ENCODE measurements at places on chromosomes 12 and 14.

GRCh38 chr12:108759924-108760323, 28.6 kb upstream of the CORO1C start:
- peak; percentile 45 for DNase-seq

- no peak for DNase-seq
Observed at GRCh38 chr12:29992366-29992765, 208.6 kb upstream of the TMTC1 start.

- peak; percentile 20 for DNase-seq
Observed at GRCh38 chr12:64937452-64937851, 113.0 kb downstream of the TBC1D30 start.

DNA sequence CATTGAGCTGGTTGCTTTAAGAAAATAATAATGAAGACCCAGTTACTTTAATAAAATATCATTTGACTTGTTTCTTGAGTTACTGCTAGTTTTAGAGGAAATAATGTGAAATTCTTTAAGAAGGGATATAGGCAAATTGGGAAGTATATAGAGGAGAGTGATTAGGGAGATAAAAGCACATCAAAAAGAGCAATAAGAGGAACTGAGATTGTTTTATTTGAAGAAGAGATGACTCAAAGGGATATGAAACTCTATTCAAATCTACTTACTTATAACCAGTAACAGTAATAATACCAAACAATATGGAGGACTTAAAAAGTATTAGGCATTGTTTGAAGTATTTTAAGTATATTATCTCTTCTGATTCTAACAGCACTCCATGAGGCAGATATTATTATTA, 37.1 kb downstream of the LRRK2 start:
- DNase-seq = peak; percentile 11

DNA sequence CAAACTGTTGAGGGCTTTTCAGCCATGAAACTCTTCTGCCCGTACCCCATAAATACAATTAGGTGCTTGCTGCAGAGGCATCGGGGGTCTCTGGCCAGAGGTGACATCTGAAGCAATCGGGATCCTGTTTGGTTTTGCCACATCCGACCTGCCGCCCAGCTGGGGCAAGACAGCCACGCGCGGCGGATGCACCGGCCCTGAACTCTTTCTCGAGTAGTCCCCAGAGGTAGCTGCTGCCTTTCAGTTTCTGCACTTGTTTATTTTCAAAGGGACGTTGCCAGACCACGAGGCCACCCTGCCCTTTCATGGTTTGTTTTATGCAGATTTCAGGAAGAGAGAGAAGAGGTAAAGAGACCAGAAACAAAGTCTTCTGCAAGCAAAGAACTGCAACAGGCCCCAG, 10.6 kb upstream of the MLXIP start:
- DNase-seq = no peak
